ENCODE measurements at places on chromosomes 1 and 21.

GRCh38 chr1:239896569-239896968 is 195.1 kb upstream of the FMN2 start:
- H3K4me1 ChIP-seq: no peaks in the 10 kb centered on the region
- peaks cover 29% of the 10 kb centered on the region for H3K27me3 ChIP-seq
- no peak for DNase-seq
- H3K27ac ChIP-seq: no peak overlapping the region

- H3K4me3 ChIP-seq: no peak overlapping the region
- H3K4me1 ChIP-seq: no peaks in the 10 kb centered on the region
- DNase-seq: no peak
Measured at GRCh38 chr1:48107516-48107915, 110.3 kb upstream of the TRABD2B start.

- no peak overlapping the region for H3K4me3 ChIP-seq
- H3K27ac ChIP-seq: no peak overlapping the region
- no peaks in the 10 kb centered on the region for H3K36me3 ChIP-seq
- peaks cover 8% of the 10 kb centered on the region for H3K4me1 ChIP-seq
- DNase-seq: no peak
- H3K27me3 ChIP-seq: no peaks in the 10 kb centered on the region
Measured at GRCh38 chr21:42980312-42981213, 6.2 kb downstream of the PKNOX1 start.

DNA sequence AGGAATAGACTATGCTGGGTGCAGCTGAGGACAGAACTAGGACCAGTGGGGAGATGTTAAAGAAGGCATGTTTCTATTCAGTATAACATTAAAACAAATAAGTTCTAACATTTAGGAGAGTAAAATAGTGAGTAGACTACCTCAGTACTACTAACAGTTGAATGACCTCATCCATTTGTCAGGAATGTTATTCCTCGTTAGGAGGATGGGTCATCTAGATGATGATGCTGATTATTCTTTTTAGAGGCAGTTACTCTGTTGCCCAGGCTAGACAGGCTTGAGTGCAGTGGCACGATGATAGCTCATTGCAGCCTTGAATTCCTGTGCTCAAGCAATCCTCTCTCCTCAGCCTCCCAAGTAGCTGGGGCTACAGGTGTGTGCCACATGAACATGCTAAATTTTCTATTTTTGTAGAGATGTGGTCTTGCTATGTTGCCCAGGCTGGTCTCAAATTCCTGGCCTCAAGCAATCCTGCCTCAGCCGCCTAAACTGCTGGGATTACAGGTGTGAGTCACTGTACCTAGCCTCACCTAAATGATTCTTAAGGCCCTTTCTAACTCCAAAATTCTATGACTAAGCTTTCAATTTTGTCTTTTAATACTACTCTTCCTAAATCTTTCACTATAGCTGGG is 9.3 kb downstream of the EEIG2 start:
- no peaks in the 10 kb centered on the region for H3K4me1 ChIP-seq
- peak; percentile 68 for DNase-seq
- no peaks in the 10 kb centered on the region for H3K36me3 ChIP-seq
- no peak overlapping the region for H3K27ac ChIP-seq

DNA sequence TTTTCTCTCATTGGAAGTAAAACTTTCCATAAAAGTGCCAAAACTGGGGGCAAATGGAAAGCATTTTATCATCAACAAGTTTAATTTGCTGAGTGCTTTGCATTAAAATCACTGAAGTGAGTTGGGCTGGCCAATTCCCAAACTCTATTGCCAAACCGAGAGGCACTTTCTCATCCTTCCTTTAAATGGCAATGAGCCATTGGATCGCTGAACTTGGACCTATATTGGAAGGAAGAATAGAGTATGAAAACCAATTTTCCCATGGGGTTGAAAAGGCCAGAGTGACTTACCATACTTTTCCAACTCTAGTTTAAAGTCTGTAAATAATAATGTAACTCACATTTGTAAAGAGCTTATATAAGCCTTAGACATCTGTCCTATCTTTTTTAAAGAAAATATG is 189.1 kb upstream of the C1orf87 start:
- DNase-seq: no peak
- H3K36me3 ChIP-seq: no peaks in the 10 kb centered on the region
- H3K27me3 ChIP-seq: no peaks in the 10 kb centered on the region
- H3K4me1 ChIP-seq: peaks cover 15% of the 10 kb centered on the region

- peaks cover 17% of the 10 kb centered on the region for H3K27me3 ChIP-seq
- H3K4me3 ChIP-seq: no peak overlapping the region
- DNase-seq: no peak
Measured at GRCh38 chr1:204191456-204191855, 4.8 kb downstream of the KISS1 start.

- H3K27ac ChIP-seq: no peak overlapping the region
- no peak overlapping the region for H3K4me3 ChIP-seq
- H3K27me3 ChIP-seq: no peaks in the 10 kb centered on the region
- no peaks in the 10 kb centered on the region for H3K36me3 ChIP-seq
Measured at GRCh38 chr1:24357038-24357437, 37.9 kb downstream of the GRHL3 start.

DNA sequence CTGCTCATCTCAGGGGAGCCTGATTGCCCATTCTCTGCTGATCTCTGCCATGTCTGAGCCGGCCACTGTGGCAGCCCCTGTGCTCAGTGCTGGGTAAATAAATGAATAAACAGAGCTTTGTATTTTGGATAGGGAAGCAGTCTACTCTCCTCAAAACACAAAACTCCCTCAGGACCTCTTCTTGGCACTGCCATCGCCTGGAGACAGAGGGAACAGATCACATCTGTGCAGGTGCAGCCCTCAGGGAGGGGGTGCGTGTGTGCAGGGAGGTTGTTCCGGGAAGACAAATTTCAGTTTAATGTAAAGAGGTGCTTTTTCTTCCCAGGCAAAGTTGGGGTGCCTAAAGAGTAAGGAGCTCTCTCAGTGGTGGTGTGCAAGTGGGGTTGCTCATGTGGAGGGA is 7.7 kb upstream of the FAM167B start:
- no peak for DNase-seq
- no peak overlapping the region for H3K4me3 ChIP-seq
- H3K27me3 ChIP-seq: no peaks in the 10 kb centered on the region
- peaks cover 20% of the 10 kb centered on the region for H3K4me1 ChIP-seq
- H3K27ac ChIP-seq: no peak overlapping the region

DNA sequence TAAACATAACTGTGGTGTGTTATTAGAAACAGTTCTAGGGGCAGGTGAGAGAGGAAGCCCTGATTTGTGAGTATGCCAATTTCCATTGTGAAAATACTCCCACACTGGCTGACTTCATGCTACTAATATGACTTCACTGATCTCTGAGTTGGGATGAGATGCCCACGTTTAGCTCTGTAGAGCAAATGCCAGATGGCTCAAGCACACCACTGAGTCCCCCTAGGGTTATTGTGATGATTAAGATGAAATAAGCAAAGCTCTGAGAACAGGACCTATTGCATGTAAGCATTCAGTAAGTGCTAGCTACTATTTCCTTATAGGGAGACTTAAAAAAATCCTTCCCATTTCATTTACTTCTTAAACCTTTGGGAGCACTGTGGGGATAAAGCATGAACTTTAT is 117.6 kb downstream of the CENPF start:
- no peak overlapping the region for H3K27ac ChIP-seq
- peak; percentile 57 for DNase-seq
- H3K4me1 ChIP-seq: peaks cover 12% of the 10 kb centered on the region
- no peaks in the 10 kb centered on the region for H3K36me3 ChIP-seq
- H3K27me3 ChIP-seq: no peaks in the 10 kb centered on the region

DNA sequence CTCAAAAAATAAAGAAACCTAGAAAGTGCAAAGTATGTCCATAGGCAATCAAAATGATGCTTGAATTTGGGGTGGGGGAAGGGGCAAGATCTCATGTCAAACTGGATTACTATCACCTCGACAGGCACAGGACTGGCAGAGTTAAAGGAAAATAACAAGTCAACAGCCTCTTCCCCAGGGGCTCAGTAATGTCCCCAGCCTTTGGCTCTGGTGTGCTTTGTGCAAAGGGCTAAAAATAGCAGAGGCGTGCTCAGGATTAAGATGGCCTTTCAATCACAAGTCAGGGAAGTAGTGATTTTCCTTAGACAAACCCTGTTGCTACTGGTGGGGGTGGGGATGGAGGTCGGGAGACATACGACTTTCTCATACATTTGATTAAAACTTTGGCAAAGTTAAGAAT is 63.5 kb upstream of the OLIG2 start:
- no peaks in the 10 kb centered on the region for H3K4me1 ChIP-seq
- H3K27me3 ChIP-seq: peaks cover 76% of the 10 kb centered on the region
- no peak for DNase-seq
- no peak overlapping the region for H3K27ac ChIP-seq

- H3K36me3 ChIP-seq: no peaks in the 10 kb centered on the region
- H3K27ac ChIP-seq: no peak overlapping the region
- no peaks in the 10 kb centered on the region for H3K27me3 ChIP-seq
- peaks cover 8% of the 10 kb centered on the region for H3K4me1 ChIP-seq
- peak overlapping the region; percentile 69 for H3K4me3 ChIP-seq
Measured at GRCh38 chr1:6260433-6260934, 414 bp downstream of the GPR153 start.

DNA sequence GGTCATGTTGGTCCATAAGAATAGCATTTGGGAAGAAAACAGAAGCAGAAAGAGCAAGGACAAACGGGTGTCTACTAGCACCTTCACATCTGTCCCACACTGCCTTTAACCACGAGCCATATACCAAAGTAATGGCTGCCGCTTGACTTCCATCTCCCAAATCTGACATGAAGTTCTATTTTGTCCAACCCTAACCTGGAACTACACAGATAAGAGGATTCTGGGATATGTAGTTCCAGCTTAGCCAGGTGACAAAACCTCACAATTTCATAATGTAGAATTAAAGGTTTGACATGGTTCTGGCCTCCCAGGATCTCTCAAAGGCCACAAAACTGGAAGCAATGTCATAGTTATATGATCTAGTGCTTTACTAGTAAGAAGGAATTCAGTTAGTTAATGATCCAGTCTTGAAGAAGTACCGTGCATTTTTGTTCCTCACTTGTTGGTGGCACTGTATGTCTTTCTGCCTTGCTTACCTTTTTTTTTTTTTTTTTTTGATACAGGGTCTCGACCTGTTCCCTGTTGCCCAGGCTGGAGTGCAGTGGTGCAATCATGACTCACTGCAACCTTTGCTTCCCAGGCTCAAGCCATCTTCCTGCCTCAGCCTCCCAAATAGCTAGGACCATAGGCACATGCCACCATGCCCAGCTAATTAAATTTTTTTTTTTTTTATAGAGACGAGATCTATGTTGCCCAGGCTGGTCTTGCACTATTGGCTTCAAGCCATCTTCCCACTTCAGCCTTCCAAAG is 17.5 kb downstream of the PTGFRN start:
- no peak for DNase-seq
- H3K27me3 ChIP-seq: no peaks in the 10 kb centered on the region
- no peak overlapping the region for H3K27ac ChIP-seq
- H3K4me3 ChIP-seq: no peak overlapping the region
- no peaks in the 10 kb centered on the region for H3K36me3 ChIP-seq

- peak; percentile 1 for DNase-seq
- H3K4me1 ChIP-seq: no peaks in the 10 kb centered on the region
- H3K36me3 ChIP-seq: no peaks in the 10 kb centered on the region
- no peaks in the 10 kb centered on the region for H3K27me3 ChIP-seq
- no peak overlapping the region for H3K27ac ChIP-seq
Measured at GRCh38 chr21:25179116-25179515, 428.2 kb downstream of the MRPL39 start.

GRCh38 chr1:54558434-54559030 is 10.5 kb downstream of the ACOT11 start:
- no peaks in the 10 kb centered on the region for H3K36me3 ChIP-seq
- H3K4me1 ChIP-seq: no peaks in the 10 kb centered on the region
- no peak for DNase-seq
- H3K27me3 ChIP-seq: no peaks in the 10 kb centered on the region

GRCh38 chr1:153533689-153534201 is 2.0 kb downstream of the S100A6 start:
- no peaks in the 10 kb centered on the region for H3K36me3 ChIP-seq
- H3K4me1 ChIP-seq: peaks cover 29% of the 10 kb centered on the region
- H3K27ac ChIP-seq: peak overlapping the region; percentile 97
- H3K4me3 ChIP-seq: peak overlapping the region; percentile 93
- no peaks in the 10 kb centered on the region for H3K27me3 ChIP-seq

DNA sequence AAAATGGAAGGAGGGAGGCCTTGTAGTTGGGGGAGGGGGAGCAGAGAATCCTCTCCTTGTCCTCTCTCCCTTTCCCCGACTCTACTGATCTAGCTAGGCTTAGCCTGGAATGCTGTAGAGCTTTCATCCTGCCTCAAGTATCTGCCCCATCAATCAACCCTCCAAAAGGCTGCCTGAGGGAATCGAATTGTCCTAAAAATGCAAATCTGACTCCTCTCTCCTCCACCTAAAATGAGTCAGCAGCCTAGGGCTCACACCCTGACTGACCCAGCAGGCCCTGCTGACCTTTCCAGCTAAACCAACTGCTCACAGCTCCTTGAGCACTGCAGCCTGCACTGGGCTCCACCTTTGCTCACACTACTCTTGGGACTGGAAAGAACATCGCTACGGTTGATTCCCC is 2.8 kb downstream of the HPDL start:
- H3K4me3 ChIP-seq: no peak overlapping the region
- H3K36me3 ChIP-seq: no peaks in the 10 kb centered on the region
- DNase-seq: peak; percentile 20
- no peaks in the 10 kb centered on the region for H3K27me3 ChIP-seq

DNA sequence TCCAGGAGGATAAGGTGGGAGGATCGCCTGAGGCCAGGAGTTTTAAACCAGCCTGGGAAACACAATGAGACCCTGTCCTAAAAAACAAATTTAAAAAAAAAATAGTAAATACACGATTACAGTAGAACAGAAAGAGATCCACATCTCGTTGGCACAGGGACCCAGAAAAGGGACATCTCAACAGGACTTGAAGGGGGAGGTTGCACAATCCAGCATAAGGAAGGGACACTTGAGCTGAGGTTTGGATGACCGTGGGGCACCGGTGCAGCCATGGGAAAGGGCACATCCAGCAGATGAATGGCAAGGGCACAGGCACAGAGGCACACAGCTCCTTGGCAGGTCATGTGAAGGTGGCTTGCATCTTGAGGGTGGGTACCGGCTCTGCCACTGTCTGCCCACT is 20.5 kb downstream of the TRIM67 start:
- H3K27ac ChIP-seq: no peak overlapping the region
- H3K4me1 ChIP-seq: no peaks in the 10 kb centered on the region
- H3K27me3 ChIP-seq: peaks cover 16% of the 10 kb centered on the region
- H3K36me3 ChIP-seq: no peaks in the 10 kb centered on the region
- no peak overlapping the region for H3K4me3 ChIP-seq
- DNase-seq: no peak

DNA sequence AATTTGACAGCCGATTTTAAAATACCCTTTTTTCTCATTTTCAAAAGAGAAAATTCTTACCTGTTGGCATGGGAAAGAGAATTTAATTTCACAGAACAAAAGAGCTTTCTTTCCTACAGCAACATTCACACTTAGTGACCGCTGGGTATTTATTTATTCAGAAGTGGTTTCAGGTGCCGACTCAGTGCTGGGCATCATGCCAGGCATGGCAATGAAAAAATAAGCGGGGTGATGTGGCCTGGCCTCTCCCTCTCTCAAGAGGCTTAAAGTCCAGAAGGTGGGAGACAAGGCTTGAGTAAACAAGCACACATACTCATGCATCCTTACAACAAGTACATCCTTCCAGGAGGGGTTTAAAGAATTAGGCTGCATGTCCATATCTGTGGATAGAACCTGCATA is 4.1 kb upstream of the PCP4 start:
- H3K27ac ChIP-seq: no peak overlapping the region
- no peak overlapping the region for H3K4me3 ChIP-seq
- no peaks in the 10 kb centered on the region for H3K27me3 ChIP-seq
- no peak for DNase-seq
- H3K36me3 ChIP-seq: no peaks in the 10 kb centered on the region

Measured in GM23248 (cell line).